ENCODE measurements at places on chromosomes 2 and 18.

- no peak for DNase-seq
These were observed 32.6 kb upstream of the KCMF1 start for GRCh38 chr2:84938194-84938879.

GRCh38 chr2:217285926-217286325 is 426.1 kb upstream of the TNP1 start:
- DNase-seq, result no peak

- DNase-seq, result no peak
These were observed 56.0 kb upstream of the KLF7 start for GRCh38 chr2:207221731-207222130.

DNA sequence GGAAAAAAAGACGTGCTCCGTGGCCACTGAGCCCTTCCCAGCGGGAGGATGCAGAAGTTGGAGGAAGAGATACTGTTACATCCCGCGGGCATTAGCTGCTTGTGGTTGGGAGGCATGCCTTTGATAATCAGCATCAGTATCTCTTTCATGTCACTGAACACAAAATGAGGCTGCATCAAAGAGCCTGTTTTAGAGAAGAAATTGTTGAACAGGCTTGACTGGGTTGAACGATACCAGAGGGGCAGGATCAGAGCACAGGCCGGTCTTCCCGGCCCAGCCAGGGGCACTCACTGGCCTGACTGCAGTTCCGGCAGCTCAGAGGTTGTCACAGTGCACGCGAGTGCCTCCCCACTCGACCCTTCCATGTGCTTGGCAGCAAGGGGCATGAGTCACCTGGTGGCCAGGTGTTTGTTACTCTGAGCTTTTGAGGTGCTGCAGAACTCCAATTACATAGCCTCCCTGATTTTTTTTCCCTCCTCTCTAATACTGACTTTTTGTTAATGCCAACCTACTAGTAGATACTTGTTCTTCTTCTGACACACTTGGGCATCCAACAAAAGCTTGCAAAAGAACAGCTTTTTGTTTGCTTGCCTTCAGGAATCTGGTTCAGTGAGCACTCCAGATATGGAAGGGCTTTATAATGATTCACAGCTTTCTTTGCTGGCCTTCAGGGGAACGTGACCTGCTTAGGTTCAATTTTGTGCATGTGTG is 121.6 kb downstream of the VAPA start:
- DNase-seq, result no peak

- no peak for DNase-seq
These were observed 2.1 kb downstream of the MLPH start for GRCh38 chr2:237488901-237489860.

DNA sequence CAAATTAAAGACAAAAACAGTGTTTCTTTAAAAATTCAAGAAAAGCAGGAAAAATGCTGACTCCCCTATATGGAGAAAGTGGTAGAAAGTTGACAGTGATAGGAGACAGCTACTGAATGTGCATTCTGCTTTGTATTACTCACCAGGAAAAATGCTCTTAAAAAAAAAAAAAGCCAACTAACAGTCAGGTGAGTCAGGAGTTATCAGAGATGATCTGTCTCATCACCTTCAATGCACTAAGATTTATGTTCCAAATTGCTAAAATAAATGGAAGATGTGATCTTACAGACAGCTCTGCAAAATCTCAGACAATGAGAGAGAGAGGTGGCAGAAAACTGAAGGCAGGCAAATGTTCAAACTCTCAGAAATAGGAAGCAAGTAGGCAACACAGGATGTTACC is 47.6 kb upstream of the ZNF521 start:
- DNase-seq, result no peak

DNA sequence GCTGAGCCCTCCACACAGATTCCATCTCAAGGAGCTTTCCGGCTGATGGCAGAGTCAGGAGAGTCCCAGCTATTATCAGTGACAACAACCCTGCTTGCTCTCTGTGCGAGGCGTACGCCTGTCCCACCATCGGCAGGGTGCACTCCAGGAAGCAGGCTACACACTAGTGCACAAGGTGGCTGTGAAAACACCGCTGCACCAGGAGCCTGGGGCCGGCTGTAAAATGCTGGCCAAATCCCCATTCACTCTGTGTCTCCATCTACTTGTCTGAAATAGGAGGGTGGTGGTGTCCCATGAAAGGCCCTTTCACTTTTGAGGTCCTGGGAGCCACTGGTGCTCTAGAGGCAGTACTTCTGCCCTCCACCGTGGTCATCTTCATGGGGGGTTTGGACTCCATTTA is 183.2 kb upstream of the SMAD2 start:
- DNase-seq, result no peak

GRCh38 chr2:86140969-86141392 is 34.9 kb downstream of the PTCD3 start:
- DNase-seq, result no peak

DNA sequence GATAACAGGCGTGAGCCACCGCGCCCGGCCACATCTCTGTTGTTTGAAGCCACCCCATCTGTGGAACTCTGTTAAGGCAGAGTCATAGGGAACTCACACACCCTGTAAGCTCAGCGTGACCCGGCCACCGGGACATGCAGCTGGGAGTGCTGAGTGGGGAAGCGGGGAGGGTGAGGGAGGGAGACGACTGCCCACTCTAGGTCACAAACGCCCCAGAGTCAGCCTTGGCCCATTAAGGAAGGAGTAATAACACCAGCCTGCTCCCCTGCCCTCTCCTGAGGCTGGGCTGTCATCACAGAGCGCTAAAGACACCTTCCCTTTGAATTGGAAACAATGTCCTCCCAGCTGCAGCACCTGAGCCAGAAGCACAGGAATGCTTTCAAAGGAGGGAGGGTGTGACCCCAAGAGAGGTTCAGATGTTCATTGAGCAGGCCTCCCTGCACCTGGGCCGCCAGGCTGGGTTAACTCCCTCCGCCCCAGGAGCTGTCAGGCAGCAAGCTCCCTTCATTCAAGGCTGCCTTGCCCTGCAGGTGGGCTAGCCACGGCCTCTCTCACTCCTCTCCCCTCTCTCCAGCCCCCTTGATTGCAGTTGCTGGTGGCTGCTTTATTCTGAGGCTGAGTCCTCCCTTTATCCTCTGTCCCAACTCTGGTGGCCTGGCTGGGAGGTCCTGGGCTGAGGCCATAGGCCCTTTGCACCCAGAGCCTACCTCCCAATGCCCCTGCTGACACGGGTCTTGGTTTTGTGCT is 77.2 kb upstream of the HPCAL1 start:
- peak; percentile 67 for DNase-seq

DNA sequence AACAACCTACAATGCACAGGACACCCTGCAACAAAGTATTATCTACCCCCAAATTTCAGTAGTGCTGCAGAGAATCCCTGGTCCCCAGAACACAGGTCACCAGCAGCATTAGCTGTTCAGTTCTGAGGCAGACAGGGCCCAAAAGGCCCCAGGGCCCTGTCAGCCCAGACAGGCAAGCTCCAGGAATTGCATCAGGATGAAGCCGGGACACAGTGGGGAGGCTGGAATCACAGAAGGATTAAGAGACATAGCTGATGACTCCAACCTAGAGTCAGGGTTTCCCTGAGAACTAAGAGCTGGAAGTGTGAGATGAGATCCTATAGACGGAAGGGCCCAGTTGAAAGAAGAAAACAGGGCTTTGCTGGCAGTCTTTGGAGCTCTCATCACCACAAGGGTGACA is 148.1 kb downstream of the GALNT14 start:
- no peak for DNase-seq

- peak; percentile 56 for DNase-seq
These were observed 80.9 kb upstream of the SMAD7 start for GRCh38 chr18:49031511-49032188.

DNA sequence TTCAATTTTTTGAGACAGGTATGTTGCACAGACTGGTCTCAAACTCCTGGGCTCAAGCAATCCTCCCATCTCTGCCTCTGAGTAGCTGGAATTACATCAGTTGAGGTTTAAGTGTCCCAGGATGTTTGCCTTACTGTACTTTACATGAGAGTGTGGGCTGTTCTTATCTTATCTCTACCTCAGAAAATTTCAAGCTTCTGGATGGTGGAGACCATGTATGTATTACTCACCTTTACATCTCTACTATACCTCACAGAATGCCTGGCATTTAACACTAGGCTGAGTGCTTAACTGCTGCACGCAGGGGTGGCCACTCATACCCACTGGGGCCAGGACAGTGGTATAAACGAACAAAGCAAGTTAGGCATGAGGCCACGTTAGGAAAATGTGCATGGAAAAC is 272.0 kb upstream of the RAB12 start:
- no peak for DNase-seq

Data from chondrocyte (in vitro differentiated cells).